ENCODE measurements at places on chromosomes 6 and 20.

DNA sequence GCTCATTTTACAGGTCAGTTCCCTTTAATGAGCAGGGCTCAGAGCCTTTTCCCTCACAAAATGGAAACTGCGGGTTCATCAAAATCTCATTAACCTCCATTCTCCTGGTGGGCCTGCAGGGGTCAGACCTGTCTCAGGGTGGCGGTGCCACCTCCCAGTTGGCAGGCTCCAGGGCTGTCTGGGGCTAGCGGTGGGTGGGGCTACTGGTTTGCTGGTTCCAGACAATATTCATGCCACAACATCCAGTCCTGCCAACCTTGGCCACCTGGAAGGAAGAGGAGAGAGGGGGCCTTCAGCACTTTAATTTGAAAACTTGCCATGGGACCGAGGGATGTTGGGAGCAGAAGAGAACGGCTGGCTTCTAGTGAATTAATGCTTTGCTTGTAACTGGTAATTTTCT, 41.9 kb upstream of the CTNNBL1 start:
- no peak for DNase-seq

DNA sequence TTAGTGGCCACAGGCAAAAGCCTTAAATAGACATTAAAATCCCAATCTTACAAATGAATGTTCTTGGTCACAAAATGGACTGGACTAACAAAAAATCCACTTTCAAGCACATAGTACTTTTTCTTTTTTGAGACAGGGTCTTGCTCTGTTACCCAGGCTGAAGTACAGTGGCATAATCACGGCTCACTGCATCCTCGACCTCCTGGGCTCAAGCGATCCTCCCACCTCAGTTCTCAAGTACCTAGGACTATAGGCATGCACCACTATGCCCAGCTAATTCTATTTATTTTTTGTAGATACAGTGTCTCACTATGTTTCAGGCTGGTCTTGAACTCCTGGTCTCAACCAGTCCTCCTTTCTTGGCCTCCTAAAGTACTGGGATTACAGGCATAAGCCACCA, 59.4 kb downstream of the MAP3K5 start:
- no peak for DNase-seq

- DNase-seq: no peak
These were observed 11.5 kb upstream of the SCP2D1 start for GRCh38 chr20:18802012-18802634.

DNA sequence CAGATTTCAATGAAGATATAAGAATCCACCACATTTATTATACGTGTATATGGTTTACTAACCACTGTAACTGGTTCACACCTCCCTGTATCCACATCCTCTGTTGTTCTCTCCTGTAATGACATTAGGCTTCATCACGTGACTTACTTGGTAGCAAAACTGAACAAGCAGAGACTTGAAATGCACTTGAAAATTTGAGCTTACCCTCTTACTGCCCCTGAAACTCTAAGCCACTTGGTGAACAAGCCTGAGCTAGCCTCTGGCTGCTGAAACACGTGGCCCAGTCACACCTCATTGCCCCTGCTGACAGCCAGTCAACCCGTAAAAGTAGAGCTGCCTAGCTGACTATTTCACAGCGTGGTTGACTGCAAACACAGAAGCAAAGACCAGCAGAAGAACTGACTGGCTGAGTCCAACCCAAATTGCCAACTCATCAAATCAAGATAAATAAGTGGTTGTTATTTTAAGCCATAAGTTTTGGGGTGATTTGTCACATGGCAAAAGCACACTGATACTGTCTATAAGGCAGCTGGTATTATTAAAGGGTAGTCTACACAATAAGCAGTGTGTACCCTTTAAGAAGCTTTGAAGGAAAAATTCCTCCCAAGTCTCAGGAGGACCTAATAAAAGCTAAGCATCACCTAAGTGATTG, 109.0 kb downstream of the RALGAPA2 start:
- DNase-seq: no peak

- no peak for DNase-seq
These were observed 159.5 kb upstream of the MANEA start for GRCh38 chr6:95417856-95418255.

- no peak for DNase-seq
These were observed 63.9 kb upstream of the MCHR2 start for GRCh38 chr6:100057941-100058340.

GRCh38 chr6:146312608-146313007, 231.0 kb upstream of the RAB32 start:
- DNase-seq: no peak

- no peak for DNase-seq
These were observed 28.5 kb upstream of the CITED2 start for GRCh38 chr6:139402876-139403386.
